ENCODE measurements at places on chromosomes 5 and 9.
A peak's percentile ranks its signal among the peaks of the same experiment; 100 is the strongest.

GRCh38 chr5:83133797-83134196, 56.5 kb downstream of the XRCC4 start:
- no peak for DNase-seq

GRCh38 chr5:174606646-174607045, 117.7 kb upstream of the MSX2 start:
- DNase-seq = no peak

GRCh38 chr9:70262948-70263347, 4.2 kb downstream of the SMC5 start:
- DNase-seq = no peak

DNA sequence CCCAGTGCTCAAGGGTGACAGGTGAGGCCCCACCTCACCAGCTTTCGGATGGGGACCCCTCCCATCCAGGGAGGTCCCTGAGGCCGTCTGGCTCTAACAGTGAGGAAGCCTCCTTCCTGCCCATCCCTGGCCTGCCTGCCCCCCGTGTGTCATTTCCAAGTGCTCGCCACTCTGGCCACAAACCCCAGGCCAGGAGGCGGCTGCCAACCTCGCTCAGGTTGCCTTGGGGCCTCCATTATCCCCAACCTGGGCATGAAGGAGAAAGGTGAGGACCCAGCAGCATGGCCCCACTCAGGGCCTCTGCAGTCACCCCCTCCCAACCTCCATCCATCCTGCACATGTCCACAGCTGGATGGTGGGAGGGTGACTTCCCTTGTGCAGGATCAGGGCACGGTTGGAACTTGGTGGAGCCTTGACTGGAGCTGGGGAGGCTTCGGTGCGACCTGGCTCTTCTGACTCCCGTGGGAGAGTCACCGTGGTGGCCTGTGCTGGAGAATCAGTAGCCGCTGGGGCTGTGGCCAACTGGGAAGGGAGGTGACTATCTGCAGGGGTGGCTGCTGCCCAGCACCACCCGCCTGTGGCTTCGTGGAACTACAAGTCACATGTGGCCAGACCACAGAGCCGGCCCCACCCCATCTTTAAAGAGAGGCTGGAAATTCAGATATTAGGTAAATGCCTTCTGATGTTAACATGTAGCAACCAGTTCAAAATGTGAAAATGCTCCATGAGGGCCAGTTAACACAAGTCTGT, 37.5 kb upstream of the GFPT2 start:
- DNase-seq = no peak

DNA sequence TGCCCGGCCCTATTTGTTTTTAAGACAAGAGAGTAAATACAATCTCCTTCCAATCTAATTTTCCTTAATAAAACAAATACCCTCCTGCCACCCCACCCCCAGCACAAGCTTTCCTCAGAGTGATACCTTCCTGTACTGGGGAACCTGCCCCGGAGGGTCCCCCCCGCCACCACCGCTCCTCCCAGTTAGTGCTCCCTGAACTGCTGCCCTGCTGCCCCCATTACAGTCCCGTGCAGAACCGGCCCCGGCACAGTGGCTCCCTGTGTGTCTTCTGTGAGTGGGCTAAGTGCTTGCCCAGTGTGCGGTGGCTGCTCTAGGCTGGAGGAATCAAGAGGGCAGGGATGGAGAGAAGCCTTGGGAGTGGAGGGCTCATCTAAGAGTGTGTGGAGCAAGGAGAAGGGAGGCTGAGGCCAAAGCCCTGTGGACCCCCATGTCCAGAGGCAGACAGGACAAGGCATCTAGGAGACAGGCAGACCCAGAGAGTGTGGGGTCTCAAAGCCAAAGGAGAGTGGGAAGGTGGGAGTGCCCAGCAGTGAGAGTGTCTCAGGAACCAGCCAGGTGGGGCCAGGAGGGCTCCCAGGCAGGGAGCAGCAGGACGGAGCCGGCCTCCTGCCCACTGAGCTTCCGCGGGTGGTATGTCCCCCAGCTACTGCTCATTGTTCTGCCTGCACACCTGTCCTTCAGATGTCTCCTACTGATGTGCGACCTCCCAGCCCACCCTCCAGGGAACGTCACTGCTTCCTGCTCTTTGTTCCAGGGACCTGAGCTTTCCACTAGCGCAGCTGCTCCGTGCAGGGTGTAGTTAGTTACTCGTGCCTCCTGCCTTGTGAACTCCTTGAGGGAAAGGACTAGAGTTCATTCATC, 129.0 kb downstream of the DAB2IP start:
- no peak for DNase-seq

GRCh38 chr5:43294226-43294625, 19.0 kb downstream of the HMGCS1 start:
- no peak for DNase-seq

GRCh38 chr5:143002459-143003327, 232.5 kb downstream of the ARHGAP26 start:
- DNase-seq = peak; percentile 83

DNA sequence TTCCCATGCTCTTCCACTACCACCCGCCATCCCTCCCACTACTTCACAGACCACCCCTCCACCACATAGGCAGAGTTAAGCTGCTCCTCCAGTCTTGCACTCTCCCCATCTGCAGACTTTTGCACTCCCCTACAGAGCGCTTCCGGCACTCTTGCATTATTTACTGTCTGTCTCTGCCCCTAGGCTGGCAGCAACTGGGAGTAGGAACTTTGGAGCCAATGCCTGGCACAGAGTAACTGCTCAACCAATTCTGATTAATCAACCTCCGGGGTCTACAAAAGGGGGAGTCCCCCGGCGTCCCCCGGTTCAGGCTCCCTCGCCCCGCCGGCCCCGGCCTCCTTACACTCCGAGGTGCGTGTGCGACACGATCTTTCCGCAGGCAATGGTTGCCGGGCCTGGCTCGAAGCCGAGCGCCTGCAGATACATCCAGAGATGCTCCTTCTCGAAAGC, 498 bp downstream of the HAUS6 start:
- DNase-seq = no peak

DNA sequence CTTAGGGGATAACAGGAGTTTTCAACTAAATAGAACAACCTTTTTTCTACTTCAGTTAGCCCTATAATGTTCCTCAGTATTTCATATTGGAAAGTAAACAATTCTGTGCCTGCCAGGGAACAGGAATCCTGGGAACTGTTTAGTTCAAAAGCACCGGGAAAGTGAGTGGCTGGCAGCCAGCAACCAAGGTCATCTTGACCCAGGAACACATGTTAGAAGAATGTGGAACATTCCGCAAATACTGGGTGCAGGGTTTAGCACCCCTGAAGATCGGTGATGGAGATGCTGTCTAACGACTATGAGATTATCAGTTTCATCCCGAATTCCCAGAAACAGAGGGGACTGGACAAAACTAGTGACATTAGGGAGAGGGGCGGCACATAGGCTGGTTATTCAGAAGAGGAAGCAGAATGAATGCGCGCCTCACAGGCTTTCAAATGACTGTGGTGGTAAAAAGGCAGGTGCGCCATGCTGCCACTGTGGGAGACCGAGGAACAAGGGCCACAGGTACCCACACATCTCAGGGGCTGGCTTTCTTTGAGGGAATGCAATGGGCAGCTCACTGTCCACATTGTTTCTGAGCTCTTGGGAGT, 51.2 kb downstream of the IPPK start:
- no peak for DNase-seq

- peak; percentile 20 for DNase-seq
These were observed 189.8 kb downstream of the ARHGAP26 start for GRCh38 chr5:142959683-142960657.

DNA sequence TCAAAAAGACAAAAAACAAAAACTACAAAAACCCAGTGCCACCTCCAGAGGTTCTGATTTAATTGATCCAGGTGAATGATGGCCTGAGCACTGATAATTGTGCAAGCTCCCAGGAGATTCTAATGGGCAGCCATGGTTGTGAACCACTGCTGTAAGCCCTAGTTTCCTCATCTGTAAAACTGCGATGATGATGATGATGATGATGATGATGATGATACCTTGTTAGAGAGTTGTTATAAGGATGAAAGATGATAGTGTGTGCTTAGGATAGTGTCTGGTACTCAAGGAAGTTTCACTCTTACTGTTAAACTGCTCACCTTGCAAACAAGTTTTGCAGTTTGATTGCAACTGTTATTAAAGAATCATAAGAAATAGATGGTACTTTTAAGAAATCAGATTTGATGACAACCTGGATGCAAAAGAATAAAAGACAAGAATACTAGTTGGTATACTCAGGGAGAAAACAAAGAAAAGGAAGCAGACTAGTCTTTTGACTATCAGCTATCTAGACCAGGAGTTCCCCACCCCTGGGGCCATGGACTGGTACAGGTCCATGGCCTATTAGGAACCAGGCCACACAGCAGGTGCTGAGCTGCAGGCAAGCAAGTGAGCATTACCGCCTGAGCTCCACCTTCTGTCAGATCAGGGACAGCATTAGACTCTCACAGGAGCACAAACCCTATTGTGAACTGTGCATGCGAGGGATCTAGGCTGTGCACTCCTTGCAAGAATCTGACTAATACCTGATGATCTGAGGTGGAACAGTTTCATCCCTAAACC, 98.0 kb downstream of the OR2K2 start:
- no peak for DNase-seq

GRCh38 chr9:110918316-110919049, 119.8 kb downstream of the LPAR1 start:
- peak; percentile 58 for DNase-seq

DNA sequence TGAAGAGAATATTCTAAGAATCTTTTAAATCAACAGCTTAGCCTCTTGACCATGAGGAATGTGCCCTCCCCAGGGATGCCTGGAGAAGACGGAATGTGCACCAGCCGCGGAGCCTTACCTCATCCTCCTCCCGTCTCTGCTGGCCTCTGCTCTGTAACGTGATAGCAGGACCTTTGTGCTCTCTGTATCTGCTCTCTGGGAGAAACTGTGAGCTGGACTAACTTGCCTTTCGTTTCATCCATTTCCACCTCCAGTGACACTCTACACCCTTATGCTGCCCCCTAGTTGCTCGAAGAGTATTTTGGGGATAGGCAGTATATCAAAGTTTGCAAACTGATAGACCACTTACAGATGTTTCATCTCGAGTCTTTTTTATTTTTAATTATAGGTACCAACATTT, 141.4 kb downstream of the NPR3 start:
- peak; percentile 57 for DNase-seq

DNA sequence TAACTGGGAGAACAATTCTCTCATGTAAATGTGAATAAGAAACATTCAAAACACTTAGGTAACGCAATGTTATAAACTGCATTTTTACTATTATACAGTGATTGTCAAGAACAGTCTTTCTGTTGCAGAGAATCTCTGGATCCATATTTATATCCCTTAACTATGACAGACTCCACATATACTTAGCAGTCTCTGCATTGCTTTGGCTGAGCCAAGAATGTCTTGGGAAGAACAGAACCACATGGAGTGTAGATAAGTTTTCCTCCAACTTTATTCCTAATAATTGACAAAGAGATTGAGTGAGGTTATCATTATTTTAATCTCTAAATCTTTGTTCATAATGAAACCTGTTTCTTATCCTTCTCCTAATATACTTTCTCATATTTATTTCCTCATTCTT, 15.6 kb upstream of the RLN1 start:
- DNase-seq = no peak

- no peak for DNase-seq
These were observed 61.5 kb upstream of the RNF130 start for GRCh38 chr5:180133060-180133459.

GRCh38 chr5:74169701-74170100, 470.8 kb downstream of the ENC1 start:
- no peak for DNase-seq

- no peak for DNase-seq
These were observed 203.4 kb upstream of the RASEF start for GRCh38 chr9:83266331-83266665.

GRCh38 chr5:92328584-92329259, 945.6 kb upstream of the ARRDC3 start:
- DNase-seq = no peak

GRCh38 chr9:69273161-69273560, 51.9 kb upstream of the ENTREP1 start:
- DNase-seq = no peak

- no peak for DNase-seq
These were observed 1828.8 kb downstream of the MAT2B start for GRCh38 chr5:165334201-165334600.

GRCh38 chr5:142399891-142400290, 75.1 kb upstream of the SPRY4 start:
- DNase-seq = no peak

DNA sequence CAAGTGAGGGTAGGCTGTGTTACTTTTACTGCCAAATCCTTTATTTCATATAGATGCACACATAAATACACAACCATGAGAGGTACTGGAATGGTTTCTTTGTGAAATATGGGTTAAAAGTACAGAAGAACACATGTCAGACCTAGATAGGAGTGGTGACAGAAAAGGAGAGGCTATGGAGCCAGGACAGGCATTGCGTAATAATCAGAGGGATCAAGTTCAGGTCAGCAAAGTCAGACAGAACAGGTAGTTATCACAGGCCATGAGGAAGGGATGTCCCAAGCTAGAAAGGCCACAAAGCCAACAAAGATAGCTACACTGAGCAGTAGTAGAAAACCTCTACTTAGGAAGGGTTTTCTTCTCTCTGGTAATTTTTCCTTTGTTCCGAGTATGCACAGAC, 272.6 kb downstream of the KCNN2 start:
- DNase-seq = no peak

DNA sequence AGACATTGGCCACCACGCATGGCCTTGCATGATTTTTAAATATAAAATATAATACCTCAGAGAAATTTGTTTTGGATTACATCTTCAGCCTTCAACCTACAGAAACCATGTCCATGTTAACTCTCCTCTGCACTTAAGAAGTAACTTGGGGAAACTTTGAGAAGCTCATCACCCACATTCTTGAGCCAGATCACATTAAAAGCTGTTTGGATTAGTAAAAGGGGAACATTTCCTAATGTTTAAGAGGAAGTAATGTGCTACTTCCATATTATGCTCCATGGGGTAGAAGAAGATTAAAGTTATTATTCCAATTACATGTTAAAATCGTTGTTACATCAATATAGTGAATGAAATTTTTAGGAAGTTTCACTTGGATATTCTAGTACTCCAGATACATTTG, 10.4 kb upstream of the CEP120 start:
- no peak for DNase-seq

- no peak for DNase-seq
These were observed 35.2 kb downstream of the INSYN2B start for GRCh38 chr5:169944922-169945680.

- no peak for DNase-seq
These were observed 146.8 kb downstream of the ATPSCKMT start for GRCh38 chr5:10102706-10103497.

GRCh38 chr5:42944989-42945388, 95.1 kb downstream of the ANXA2R start:
- peak; percentile 75 for DNase-seq

GRCh38 chr5:6767481-6768063, 54.3 kb downstream of the TENT4A start:
- no peak for DNase-seq

All from fibroblast of skin of left quadriceps (primary cell).